ENCODE measurements at places on chromosomes 16 and 17.

DNA sequence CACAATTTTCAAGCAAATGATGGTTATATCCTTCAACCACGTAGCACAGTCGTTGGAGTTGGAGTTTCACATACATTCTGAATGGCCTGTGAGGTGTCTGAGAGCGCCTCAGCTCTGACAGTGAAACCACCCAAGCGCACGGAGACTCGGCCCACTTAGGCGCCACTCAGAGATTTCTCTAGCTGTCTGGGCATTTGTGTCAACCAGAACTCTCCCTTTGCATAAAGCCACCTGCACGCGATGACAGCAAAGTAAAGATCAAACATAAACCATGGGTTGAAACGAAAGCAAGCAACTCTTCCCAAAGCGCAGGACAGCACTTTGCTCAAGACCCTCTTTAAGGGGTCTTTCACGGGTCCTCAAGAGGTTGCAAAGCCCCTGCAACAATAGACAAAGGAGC, 533 bp downstream of the SLC6A4 start:
- no peak for DNase-seq

DNA sequence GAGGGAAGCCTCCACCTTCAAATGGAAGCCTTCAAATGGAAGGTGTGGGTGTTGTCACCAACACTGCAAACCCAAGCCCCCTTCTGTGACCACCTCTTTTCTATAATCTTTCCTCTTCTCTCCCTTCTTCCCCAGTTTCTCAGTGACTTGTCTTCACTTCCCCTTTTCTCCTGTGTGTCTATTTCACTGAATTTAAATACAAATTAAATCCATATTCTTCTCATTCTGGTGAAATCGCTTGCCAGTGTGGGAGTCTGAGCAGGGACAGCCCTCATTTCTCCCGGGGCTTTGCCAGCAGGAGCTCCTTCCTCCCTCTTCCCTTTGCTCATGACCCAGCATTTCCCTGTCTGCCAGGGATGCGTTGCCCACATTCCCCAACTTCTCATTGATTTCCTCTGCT, 6.4 kb upstream of the ITGAX start:
- DNase-seq = no peak

- peak; percentile 82 for DNase-seq
Observed at GRCh38 chr17:41930009-41930832, at the start of gene ODAD4. Gene ODAD4 (plus strand): TSS chr17:41930617. CDS start chr17:41930724, 107 bp downstream.

DNA sequence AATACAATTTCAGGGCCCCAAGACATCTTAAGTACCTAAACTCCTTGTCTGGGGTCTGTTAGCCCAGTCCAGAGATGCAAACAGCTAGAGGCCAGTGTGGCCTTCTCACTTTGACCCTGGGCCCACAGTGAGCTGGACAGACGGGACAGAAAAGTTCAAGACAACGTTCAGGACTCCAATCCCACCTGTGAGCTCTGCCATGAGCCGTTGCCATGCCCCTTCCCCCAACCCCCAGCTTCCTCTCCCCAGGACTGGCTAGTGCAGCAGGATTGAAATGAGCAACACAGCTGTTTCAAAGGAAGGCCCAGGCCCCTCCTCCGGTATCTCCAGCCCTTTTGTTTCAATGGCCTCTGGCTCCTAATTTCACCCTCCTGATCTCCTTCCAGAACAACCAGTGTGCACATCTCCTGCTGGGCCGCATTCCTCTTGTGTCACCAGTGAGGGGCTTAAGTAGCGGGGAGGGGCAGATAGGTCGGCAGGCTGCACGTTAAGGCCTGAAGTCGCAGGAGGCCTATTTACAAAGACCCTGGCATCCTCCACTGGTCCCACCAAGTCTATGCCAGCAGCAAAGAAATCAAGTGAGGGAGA, 11.3 kb downstream of the AXIN2 start:
- DNase-seq = no peak
